ENCODE measurements at places on chromosomes 7 and 10.
A peak's percentile ranks its signal among the peaks of the same experiment; 100 is the strongest.

DNA sequence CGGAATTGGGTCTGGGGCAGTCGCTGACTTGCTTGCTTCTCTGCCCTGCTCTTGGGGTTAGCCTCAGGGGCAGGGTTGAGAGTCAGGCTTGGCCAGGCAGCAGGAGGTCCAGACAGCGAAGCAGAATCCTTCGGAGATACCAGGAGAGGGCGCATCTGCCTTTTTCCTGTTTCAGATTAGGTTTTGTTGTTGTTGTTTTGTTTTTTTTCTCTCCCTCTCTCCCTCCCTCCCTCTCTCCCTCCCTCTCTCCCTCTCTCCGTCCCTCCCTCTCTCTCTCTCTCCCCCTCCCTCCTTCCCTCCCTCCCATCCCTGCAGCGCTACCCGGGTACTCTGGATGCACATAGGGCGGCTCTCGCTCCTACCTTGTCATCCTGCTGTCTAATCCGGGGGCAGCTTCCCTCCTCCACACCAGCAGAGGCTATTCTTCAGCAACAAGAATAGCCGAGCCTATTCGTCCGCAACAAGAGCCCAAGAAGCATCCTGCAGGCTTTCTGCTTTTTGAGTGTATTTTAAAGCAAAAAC is 758 bp upstream of the OPTN start:
- no peak for DNase-seq

DNA sequence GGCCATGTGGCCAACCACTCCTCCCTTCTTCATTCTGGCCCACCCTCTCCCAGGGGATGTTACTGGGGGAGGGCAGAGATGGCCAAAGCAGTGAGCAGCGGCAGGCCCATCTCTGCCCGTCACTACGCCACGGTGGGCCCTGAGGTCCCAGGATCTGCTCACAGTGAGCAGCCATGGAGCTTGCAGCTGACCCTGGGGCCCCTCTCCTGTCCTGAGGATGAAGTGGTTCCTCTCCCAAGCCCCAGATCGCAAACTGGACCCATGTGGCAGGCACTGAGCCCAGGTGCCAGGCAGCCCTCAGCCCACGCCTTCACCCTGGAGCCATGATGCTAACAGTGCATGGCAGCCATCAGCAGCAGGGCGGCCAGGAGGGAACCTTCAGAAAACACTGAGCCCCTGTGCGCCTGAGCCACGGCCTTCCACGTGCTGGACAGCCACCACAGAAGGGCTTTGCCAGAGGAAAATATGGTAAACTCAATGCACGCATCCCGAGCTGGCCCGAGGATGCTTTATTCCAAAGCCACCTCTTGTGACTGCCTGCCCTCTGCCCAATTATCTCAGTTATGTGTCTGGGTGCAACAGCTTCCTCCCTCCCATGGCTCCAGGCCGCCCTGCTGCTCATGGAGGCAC is 485.7 kb downstream of the PTPRN2 start:
- no peak for DNase-seq

GRCh38 chr10:121536310-121536913 is 61.8 kb downstream of the FGFR2 start:
- DNase-seq = no peak

- peak; percentile 21 for DNase-seq
These were observed 1.5 kb downstream of the SCART1 start for GRCh38 chr10:133455196-133455595.

- no peak for DNase-seq
These were observed 120.6 kb downstream of the SH3PXD2A start for GRCh38 chr10:103734731-103735130.

- no peak for DNase-seq
These were observed 442.0 kb upstream of the ANKRD30A start for GRCh38 chr10:36683421-36683820.

DNA sequence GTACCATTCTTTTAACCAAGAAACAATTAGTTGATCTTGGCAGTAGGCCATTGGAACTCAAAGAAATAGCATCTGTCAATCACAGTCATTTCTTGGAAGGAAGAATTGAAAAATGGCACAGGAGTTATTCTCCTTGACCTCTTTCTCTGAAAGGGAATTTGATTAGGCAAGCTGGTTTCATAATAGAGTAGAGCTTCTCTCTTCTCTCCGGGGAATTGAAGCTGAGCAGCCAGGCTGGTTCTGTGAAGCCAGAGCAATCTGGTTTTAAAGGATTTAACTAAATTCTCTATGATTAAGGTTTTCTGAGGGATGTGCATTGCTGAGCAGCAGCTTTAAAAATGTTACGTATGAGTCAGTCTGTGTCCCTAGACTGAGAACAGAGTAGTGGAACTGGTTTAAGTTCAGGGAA is 70.2 kb downstream of the AHCYL2 start:
- no peak for DNase-seq

DNA sequence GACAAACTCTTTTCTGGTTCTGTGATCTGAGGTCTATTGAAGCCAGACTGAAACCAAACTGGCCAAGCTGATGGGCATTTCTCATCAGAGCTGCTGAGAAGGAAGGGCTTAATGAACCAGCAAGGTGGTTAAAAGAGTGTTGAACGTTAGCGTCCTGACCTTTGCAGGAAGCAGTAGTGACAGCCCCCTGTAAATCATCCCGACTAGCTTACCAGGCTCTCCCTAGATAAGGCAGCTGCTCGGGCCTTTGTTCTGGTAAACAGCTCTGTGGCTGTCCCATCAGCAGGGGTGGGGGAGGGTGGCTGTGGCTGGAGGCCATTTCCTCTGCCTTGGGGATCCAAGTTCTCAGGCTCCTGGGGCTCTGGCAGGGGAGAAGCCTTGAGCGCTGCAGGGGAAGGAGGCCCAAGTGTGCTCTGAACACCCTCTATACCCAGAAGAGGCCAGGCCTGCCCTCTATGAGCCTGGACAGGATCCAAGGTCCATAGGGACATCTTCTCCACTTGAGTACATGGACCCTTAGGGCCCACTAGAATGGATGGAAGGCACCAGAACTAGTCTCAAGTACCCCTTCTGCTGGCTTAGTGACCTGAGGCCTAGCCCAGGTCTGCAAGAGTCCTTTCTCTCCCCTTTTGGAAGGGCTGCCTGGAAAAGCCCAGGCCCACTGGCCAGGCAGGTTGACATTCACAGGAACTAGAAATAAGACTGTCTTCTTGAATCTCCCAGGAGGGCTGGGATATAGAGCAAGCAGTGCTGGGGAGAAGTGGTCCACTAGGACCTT is 134.6 kb downstream of the ARHGAP22 start:
- DNase-seq = no peak

DNA sequence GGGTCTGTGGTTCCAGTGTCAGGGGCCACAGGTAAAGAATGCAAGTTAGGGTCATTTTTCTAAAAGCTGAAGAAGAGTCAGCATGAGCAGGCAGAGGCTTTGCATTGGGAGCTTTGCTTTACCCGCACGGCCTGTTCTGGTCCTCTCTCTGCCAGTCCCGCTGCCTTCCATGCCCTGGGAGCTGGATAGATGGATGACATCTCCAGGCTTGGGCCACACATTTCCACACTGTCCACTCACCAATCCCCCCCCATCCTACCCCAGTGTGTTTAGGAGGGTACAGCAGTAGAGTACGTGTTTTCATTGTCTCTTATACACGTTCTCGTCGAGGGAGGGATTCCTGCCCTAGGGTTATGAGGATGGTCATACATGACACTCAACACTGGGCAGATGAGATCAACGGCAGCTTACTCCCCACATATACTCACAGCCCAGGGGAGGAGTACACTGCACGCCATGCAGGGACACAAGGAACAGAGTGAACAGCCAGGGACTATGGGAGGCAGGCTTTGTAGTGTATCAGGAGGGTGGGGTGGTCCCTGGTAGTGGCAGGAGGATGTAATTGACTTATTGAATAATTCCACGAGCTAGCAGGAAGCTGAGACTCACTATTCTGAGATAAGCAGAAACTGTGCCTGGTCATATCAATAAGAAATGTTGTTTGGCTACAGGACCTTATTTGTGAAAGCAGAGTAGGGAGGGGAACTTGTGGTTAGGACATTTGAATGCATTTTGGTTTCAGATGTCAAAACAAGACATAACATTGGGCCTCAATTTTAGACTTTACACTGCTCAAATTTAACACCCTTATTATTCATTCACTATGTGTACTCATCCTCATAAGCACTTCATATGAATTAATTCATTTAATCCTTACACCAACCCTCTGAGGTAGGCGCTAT is 36.6 kb downstream of the PLPP4 start:
- no peak for DNase-seq

DNA sequence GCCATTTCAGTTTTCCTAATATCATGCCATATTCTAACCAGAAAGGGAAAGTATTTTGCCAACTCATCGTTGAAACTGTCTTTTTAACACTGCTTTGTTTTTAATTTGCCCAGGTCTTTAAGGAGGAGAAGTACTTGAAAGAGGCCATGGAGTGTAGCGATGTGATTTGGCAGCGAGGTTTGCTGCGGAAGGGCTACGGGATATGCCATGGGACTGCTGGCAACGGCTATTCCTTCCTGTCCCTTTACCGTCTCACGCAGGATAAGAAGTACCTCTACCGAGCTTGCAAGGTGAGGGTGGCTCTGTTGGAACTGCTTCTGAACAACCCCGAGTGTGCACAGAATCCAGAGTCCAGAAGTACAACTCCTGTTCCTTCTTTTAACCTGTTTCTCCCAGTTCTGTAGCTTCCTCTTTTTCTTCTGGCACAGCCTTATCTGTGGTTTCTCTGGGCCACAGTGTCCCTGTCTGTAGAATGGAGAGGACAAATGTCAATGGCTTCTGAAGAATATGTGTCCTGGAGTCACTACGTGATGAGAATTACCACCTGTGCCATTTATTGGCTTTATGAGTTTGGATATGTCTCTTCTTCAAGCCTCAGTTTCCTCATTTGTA is 60.1 kb downstream of the LANCL2 start:
- DNase-seq = peak; percentile 54

GRCh38 chr7:30849565-30849964 is 62.1 kb upstream of the AQP1 start:
- DNase-seq = no peak

GRCh38 chr10:73591935-73592699 is 975 bp upstream of the USP54 start:
- DNase-seq = peak; percentile 61

GRCh38 chr7:87369216-87369615 is 23.8 kb downstream of the CROT start:
- DNase-seq = no peak

DNA sequence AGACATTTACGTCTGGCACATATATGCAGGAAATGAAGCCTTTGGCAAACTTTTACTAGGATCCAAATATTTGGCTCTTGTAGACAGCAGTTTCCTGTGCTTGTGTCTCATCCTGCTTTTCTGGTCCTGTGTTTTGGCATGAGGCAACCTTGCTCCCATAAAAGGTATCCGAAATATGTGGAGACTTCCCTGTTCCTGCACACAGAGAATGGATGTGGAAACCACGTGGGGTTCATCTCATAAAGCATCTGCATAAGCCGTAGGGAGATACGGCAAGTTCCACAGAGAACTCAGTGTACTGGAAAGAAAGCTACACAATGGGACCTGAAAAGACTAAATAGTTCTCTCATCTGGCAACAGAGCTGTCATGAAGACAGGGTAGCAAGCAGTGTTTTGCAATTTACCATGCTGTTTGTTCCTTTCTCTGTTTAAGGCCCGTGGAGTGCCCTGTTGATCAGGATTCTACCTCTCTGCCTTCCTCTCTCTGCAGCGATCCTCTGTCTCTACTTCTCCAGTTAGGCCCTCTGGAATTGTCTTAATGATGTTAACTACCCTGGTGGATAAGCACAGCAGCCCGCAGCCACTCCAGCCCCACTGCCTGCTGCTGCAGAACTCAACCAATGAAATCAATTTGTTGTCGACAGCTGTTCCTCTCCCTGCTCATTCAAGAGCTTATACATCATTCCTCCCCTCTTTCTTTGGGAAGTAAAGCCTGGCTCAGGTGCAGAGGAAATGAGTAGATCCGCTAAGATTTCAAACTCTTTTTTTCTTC is 293.6 kb downstream of the CSTF2T start:
- no peak for DNase-seq

DNA sequence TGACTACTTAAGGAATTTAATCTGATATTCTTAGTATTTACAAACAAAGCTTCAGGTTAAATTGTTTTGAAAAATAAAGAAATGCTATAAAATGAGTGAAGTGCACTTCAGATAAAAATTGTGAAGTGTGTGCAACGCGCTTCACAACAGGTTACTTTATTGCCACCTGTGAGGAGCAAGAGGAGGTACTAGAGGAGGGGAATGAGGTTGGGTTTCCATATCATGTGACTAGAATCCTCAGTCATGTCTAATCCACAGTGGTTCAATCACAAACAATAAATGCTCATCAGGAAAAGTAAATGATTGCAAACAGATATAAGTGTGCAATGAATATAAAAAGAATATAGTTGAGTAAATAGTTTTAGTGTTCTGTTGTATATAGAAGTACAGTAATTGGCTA is 34.5 kb upstream of the CD36 start:
- DNase-seq = no peak

DNA sequence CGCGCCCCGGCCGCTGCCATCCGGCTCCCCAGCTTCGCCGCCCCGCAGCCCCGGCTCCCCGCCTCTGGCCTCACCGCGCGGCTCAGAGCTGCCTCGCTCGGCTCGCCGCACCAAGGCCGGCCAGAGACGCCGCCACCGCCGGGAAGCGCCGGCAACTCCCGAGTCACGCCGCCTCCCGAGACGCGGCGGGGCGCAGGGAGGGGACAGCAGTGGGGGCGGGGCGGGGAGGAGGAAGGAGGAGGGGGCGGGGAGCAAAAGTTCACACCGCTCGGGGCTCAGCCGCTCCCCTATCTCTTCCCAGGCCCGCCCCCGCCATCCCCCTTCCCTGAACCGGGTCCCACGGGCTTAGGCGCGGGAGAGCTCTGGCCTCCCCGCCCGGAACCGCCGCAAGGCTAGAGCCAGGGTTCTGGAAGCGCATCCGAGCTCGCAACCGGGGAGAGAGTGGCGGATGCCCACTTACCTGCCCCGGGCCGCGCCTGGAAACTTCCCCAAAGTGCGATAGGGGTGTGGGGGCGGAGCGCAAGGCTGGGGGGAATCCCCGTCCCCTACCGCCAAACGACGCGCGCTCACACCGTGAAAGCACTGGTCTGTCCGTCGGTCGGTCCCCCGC is 1.0 kb downstream of the CHST15 start:
- no peak for DNase-seq

DNA sequence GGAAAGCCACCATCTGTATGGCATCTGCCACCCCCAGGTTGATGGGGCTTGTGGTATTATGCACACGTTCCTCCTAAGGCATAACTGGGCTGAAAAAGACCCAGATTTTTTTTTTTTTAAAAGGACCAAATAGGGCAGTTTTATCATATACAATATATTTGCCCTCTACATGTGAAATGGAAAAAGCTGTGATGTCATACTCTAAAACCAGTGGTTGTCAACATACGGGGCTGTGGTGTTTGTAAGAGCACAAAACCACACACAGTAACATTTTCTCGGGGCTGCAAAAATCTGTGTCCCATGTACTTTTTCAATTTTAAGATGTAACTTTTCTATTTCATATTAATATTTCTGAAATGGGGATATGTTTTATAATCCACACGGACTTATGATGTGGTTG is 34.9 kb downstream of the FAM171A1 start:
- no peak for DNase-seq

Measured in HL-60 (cell line).